ENCODE measurements at places on chromosomes 7 and 10. TPM values are rescaled to one million over a fixed set of nuclear protein-coding genes. Genes with fewer than 3 reads are reported as not detected.

The NUDT13 gene
- 9.0 TPM for total RNA-seq

The PNLIPRP3 gene
- 2.0 TPM for total RNA-seq

The CYP3A7 gene
- total RNA-seq, result not detected

The CPN1 gene
- not detected for total RNA-seq

The EIF5AL1 gene
- not detected for total RNA-seq

The ACTL6B gene
- total RNA-seq, result not detected

The SPACDR gene
- total RNA-seq, result not detected

The INA gene
- total RNA-seq, result not detected

The CAMK1D gene
- total RNA-seq, result 17.8 TPM

The TMEM130 gene
- total RNA-seq, result not detected

The DDIT4 gene
- total RNA-seq, result 300 TPM

The GSTO2 gene
- total RNA-seq, result 0.82 TPM

The NFE2L3 gene
- total RNA-seq, result 11.1 TPM

The MAD1L1 gene
- 49.7 TPM for total RNA-seq

The CLEC2L gene
- not detected for total RNA-seq

The CREB3L2 gene
- 78.4 TPM for total RNA-seq

The TMEM236 gene
- 6.0 TPM for total RNA-seq

The OPN1SW gene
- total RNA-seq, result not detected

The POU6F2 gene
- total RNA-seq, result not detected

The WDR86 gene
- total RNA-seq, result 51.2 TPM

The MYL10 gene
- not detected for total RNA-seq

The TAS2R41 gene
- total RNA-seq, result not detected

The DCLRE1A gene
- total RNA-seq, result 2.4 TPM

The ASIC3 gene
- 0.34 TPM for total RNA-seq

The OR2A42 gene
- total RNA-seq, result 0.44 TPM

The CALML5 gene
- not detected for total RNA-seq

The TBX20 gene
- total RNA-seq, result not detected

The TEX47 gene
- total RNA-seq, result not detected

The CALML3 gene
- total RNA-seq, result not detected

The ITGB8 gene
- 5.4 TPM for total RNA-seq

The TMED4 gene
- total RNA-seq, result 61.8 TPM

The ITIH5 gene
- 316 TPM for total RNA-seq

The NPFFR1 gene
- not detected for total RNA-seq

The PNLIPRP2 gene
- total RNA-seq, result not detected

The BLVRA gene
- 68.0 TPM for total RNA-seq

The MICU1 gene
- total RNA-seq, result 35.0 TPM

The GPAM gene
- total RNA-seq, result 80.7 TPM

The DOCK1 gene
- total RNA-seq, result 53.0 TPM

The ANXA8L1 gene
- total RNA-seq, result 2.8 TPM

The ABCF2 gene
- 27.7 TPM for total RNA-seq

Data from subcutaneous adipose tissue (tissue), 4 donors.